Brain microvascular endothelial cell (primary cell): ENCODE measurements at places on chromosomes 2 and 18.

DNA sequence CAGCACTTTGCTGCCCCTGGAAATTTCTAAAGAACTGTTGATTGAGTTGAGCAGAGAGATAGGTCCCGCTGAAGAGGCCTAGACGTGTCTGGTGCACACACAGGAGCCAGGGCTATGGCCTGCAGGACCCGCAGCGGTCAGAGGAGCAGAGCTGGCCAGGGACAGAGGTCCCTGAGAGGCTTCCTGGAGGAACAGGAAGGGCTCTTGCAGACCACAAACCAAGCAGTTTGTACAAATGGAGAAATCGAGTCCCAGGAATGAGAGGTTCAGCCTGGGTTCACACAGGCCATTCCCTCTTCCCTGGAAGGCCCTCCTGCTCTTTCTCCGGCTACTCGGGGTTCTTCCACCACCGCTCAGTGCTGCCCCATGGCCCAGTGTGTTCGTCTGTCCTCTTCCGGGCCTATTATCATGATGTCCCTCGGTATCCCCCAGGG lies 1.2 kb upstream of the BIN1 start:
- DNase-seq = no peak

- peak; percentile 28 for DNase-seq
These were observed 423.8 kb upstream of the MEX3C start for GRCh38 chr18:51621113-51621863.

DNA sequence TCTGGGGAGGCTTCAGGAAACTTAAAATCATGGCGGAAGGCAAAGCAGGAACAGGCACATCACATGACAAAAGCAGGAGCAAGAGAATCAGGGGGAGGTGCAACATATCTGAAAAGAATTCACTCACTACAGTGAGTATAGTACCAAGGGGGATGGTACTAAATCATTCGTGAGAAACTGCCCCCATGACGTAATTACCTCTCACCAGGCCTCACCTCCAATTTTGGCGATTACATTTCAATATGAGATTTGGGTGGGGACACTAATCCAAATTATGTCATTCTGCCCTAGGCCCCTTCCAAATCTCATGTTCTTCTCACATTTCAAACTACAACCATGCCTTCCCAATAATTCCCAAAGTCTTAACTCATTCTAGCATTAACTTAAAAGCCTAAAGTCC lies 740.8 kb upstream of the SOX11 start:
- no peak for DNase-seq

DNA sequence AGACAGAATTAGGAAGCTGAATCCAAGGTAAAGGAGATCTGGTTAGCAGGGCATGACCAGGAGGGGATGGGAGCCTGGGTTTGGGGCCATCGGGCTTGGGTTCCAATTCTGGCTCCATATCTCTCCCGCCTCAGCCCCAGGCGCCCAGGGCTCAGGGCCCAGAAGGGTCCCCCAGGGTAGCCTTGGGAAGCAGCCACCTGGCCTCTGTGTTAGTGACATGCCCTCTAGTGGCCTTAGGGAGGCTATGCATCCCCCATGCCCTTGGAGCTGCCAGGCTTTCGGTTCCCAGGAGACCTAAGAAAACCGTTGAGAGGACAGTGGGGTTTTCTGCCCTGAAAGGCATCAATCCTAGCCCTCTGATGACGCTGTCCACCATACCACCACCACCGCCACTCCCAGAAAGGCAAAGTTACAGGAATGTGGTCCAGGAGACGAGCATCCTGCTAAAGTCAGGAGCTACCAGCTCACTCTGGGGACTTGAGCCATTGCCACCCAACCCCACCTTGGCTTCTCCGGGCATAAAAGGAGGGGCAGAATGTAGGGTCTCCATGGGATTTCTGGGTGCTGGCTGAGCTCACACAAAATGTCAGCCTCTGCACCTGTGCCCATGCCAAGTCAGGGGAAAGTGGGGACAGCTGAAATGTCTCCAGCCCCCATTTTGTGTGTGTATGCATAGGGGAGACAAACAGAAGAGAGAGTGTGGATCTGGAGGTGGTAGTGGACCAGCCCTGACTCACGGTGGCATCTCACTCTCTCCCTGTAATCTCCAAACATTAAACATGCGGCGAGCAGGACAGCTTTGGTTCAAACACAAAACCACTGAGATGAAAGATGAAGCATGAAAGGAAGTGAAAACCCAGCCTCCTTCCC lies 56.5 kb downstream of the EMX1 start:
- DNase-seq = peak; percentile 40
